ENCODE measurements at places on chromosomes 4 and X.

DNA sequence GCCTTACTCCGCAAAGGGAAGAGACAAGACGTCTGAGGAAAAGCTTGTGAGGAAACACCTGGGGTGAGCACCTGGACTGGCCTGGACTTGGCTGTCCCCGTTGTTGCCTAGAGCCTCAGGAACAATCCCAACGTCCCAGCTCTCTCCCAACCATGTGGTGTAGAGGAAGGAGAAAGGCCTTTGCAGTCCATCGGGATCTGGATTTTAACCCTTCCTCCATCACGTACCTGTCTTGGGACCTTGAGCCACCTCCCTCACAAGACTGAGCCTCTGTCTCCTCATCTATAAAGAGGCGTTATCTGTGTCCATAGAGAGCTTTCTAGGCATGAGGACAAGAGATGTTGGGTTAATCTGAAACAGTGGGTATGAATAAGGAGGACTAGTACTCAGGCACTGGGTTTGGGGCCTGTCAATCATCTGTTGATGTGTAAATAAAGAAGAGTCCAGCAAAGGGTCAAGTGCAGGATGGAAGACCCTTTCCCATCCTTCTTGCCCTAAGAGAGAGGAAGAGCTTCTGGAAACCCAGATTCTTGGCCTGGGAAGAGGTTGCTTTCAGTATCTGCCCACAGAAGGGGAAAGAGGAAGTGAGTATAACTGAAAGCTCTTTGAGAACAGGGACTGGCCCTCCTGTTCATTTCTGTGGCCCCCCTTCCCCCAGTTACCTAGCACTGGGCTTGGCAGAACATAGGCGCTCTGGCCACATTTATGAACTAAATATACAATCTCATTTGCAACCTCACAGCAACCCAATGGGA, 137.1 kb downstream of the PJA1 start:
- DNase-seq, result no peak

- no peak for DNase-seq
Observed at GRCh38 chrX:78064152-78064551, 39.9 kb upstream of the PGK1 start.

GRCh38 chr4:147198411-147199051, 252.9 kb upstream of the TTC29 start:
- no peak for DNase-seq

DNA sequence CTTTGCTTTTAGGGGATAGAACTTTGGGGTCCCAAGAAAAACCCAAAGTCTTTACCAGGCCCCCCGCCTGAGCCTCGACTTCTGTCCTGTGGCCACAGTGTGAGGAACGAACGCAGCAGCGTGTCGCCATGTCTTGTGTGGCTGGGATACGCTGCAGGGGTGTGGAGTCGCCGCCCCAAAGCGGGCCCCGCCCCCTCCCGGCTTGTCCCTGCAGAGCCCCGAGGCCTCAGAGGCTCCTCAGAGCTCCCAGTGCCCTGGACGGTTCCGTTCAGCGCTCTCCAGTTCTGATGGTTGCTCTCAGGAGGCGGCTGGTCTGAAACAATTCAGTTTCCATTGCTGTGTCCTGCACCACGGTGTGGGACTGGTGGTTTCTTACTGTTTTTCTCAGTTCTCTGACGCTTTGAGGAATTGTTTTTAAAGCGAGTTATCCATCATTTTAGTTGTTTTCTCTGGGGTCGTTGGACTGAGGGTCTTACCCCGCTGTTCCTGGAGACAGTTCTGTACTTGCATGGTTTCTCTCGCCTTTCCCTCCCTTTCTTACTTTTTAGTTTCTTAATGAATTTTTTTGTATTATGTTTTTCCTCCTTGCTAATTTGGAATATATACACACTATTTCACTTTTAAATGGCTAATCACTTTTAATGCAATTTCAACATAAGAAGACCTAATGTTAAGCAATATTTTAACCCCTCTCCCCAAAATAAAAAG, 1.6 kb upstream of the IDUA start:
- peak; percentile 84 for DNase-seq

- no peak for DNase-seq
Observed at GRCh38 chr4:99746443-99746842, 70.2 kb upstream of the DAPP1 start.

GRCh38 chr4:85419103-85419502, 55.8 kb upstream of the ARHGAP24 start:
- no peak for DNase-seq

DNA sequence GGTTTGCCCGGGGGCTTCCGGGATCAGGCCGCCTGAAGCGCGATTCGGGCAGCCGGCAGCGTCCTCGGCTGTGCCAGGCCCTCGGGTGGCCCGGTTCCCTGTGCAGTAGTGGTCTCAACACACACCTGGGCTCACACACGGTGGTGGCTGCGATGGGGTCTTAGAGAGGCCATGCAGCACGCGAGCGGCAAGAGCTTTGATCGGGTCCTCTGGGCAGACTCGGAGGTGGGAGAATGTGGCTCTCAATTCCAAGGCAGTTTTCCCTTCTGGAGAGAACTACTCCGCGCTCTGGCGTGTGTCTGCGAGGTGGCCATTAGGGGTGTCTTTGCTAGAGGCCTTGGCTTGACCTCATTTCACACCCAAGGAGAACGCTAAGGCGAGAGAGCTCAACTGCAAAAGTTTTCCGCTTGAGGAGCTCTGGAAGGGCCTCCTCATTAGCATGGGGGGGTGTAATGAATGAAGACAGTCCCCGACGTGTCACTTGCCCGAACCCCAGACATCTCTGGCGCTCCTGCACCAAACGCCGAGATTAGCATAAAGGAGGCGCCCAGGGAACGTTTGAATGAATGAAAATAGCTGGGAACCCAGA, 771 bp upstream of the RBPJ start:
- DNase-seq, result no peak

- no peak for DNase-seq
Observed at GRCh38 chrX:51192104-51192503, 140.5 kb upstream of the NUDT10 start.

GRCh38 chr4:139535228-139535870, 20.7 kb downstream of the SETD7 start:
- no peak for DNase-seq

GRCh38 chr4:89725268-89725667, 111.7 kb downstream of the SNCA start:
- DNase-seq, result no peak

DNA sequence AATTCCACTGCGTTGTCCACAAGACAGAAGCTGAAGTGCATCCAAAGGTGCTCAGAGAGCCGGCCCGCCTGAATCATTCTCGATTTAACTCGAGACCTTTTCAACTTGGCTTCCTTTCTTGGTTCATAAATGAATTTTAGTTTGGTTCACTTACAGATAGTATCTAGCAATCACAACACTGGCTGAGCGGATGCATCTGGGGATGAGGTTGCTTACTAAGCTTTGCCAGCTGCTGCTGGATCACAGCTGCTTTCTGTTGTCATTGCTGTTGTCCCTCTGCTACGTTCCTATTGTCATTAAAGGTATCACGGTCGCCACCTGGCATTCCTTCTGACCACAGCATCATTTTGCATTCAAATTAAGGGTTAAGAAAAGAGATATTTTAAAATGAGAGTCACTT, 115.5 kb downstream of the NFKB1 start:
- no peak for DNase-seq

GRCh38 chrX:103910430-103910829, 52.0 kb upstream of the TMSB15B start:
- DNase-seq, result no peak

- no peak for DNase-seq
Observed at GRCh38 chr4:124790471-124790870, 77.9 kb upstream of the ANKRD50 start.

DNA sequence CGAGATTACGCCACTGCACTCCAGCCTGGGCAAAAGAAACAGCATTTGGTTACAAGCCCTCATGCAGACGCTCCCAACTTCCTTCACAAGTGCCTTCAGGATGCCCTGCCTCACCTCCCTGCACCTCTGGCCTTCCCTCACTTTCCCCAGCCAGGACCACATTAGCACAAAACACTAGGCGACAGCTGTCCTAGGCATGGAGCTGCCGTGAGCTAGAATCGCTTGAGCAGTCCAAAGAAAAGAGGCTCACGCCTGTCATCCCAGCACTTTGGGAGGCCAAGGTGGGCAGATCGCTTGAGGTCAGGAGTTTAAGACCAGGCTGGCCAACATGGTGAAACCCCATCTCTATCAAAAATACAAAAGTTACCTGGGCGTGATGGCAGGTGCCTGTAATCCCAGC, 15.8 kb downstream of the RNF212 start:
- DNase-seq, result no peak

DNA sequence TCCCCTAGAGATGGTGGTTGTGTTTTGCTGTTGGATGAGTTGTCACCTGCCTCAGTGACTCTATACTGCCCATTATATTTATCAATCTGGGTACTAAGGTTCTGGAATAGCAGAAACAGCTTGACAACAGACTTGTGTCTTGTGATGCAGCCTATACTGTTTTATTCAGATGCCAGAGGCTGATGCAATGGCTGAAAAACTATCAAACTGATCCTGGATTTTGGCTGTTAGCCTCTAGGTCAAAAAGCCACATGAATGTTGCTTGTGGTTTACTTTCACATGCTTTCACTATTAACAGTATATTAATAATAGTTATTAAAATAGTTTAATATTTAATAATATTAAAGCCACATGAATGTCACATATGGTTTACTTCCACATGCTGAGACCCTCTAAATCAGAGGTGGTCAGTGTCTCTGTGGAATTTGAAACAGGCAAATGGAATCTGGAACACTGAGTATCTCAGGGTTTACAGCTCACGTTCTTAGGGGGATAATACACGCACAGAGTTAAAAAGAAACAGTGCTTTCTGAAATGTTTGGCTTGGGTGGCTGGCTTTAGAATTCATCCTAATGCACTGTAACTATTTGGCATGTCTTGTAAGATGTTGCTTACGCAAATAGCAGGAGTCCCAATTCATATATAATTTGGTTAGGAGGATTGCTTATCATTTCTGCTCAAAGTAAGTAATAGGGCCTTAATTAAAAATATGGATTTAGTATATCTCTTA, 82.5 kb upstream of the LCORL start:
- no peak for DNase-seq

- DNase-seq, result no peak
Observed at GRCh38 chr4:159871141-159871540, 768.3 kb downstream of the RAPGEF2 start.

GRCh38 chrX:108028854-108029253, 16.0 kb upstream of the VSIG1 start:
- DNase-seq, result no peak

DNA sequence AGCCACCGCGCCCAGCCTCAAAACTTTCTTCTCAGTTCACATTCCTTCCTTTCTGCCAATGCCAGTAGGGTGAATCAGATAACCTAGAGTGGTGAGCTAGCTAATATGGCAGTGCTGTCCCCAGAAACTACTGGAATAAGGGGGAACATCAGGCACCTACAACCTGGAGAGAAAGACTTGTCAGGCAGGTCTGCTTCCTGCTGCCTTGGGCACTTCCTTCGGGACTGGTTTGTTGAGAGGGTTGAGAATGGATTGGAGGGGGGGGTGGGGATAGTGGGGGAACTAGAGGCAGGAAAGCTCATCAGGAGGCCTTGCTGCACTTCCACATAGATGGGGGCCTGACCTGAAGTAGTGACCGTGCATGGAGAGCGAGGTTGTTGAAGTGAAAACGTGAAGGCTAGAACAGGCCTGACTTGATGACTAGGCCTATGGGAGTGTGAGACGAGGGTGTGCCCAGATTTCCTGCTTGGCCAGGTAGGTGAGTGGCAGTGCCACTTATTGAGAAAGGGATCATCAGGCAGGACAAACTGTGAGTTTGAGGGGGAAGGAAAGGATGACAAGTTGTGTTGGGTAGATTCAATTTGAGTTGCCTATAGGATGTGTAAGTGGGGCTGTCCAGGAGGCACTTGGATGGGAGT, 33.4 kb downstream of the SLC25A5 start:
- DNase-seq, result no peak

All from AG08395 (cell line).